ENCODE measurements at places on chromosomes 6 and 20.

DNA sequence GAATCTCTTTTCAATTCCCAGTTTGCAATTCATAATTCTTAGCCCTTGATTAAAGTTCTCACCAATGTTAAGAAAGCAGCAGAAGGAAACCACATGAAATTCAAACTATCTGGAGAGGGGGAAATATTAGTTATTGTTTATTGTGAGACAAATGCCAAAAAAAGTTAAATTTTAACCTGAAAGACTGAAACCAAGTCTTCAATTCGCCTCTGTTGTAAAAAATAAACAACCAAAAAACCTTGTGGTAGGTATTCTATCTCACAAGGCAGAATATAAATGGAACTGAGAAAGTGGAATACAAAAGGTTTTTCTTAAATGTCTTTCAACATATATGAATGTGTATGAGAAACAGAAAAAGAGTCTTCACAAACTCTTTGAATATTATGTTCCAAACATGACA is 24.8 kb downstream of the TMX4 start:
- no peak for DNase-seq

GRCh38 chr6:50030777-50031562 is 9.2 kb upstream of the DEFB110 start:
- DNase-seq, result no peak

DNA sequence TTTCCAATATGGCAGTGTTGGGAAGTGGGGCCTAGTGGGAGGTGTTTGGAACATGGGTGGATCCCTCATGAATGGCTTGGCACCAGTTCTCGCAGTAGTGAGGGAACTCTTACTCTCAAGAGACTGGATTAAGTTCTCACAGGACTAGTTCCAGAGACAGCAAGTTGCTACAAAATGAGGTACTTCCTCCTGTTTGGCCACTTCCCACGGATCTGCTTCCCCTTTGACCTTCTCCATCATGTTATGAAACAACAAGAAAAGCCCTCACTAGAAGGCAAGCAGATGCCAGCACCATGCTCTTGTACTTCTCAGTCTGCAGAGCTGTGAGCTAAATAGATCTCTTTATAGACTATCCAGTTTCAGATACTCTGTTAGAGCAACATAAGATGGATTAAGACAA is 3.1 kb downstream of the RSPH3 start:
- DNase-seq, result no peak

DNA sequence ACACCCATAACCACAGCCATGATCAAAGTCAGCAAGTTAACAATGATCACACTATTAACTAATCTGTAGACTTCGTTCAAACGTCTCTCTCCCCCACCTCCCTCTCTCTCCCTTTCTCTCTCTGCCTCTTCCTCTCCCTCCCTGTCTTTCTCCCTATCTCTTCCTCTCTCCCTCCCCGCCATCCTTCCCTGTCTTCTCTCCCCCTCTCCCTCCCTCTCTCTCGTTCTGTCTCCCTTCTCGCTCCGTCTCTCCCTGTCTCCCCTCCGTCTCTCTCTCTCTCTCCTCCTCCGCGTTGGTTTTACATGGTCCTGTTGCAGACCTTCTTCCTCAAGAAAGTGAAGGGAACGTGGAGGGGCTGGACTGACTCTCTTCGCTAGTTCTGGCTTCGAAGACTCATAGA is 308.9 kb upstream of the FOXQ1 start:
- DNase-seq, result no peak

DNA sequence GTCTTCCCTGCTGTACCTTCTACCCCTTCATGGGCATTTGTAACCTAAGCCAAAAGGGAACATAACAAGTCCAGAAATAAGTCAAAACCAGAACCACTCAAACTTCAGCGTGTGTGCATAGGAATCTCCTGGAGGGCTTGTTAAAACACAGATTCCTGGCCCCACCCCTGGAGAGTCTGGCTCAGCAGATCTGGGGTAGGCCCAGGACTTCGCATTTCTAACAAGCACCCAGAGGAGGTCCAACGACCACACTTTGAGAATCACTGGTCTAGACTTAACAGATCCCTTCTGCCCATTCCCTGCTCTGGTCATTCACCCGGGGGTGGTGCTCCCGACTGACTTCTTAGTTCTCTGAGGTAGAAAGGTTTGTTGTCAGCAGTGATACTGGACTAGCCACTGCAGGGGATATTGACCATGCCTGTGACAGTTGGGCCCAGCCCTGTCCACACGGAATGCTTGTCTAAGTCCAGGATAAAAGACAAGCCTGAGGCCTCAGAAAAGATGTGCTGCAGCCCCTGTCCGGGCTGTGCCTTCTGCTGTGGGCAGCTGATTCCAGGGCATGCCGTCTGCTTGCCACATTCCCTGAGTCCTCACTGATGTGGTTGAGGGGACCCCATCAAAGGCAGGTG is 68.6 kb downstream of the SYNJ2 start:
- no peak for DNase-seq

DNA sequence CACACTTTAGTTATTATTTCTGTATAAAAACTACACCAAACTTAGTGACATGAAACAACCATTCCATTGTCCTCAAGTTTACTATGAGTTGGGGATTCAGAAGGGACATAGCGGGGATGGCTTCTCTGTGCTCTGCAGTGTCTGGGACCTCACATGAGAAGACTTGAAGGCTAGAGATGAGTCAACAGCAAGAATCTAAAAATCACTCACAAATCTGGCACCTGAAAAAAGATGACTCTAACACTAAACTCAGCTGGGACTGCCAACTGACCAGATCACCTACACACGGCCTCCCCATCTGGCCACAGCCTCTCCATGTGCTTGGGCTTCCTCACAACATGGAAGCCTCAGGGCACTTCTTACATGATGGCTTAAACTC is 63.0 kb upstream of the EYA2 start:
- DNase-seq, result no peak

DNA sequence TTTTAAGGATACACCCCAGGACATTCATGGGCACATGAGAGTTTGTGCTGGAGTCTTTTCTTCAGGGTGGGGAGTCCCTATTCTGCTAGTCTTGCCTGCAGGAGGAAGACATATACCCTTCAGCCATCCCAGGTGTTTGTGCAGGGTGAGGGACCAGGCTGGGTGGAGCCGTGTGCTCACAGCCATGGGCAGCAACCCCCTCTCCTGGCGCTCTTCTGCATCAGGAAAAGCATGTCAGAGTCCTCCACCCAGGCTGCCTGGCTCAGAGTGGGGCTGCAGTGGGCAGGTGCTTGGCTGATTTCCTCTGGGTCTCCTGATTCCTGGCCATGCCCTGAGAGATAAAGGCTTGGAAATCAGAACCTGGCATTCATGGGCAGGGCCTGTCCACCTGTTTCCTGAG is 22.7 kb upstream of the MLN start:
- DNase-seq, result no peak

DNA sequence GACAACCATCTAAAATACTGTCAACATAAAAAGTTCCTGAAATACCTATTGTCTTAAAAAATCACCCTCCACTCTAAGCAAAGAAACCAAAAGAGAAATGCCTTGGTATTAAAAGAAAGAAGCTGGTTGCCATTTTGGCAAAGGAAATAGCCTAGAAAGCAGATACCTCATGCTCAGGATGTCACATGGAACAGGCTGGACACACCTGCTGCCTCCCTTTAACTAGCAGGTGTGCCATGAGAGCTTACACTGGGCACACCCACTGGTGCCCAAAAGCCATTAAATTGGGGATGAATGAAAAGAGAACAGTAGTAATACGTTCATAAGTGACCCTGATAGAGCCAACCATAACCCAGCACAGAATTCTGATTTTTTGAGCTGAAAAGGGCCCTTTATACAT is 1.5 kb downstream of the SLC23A2 start:
- no peak for DNase-seq

- DNase-seq, result no peak
Observed at GRCh38 chr6:87071683-87072082, 23.2 kb downstream of the CGA start.

- DNase-seq, result no peak
Observed at GRCh38 chr6:23183846-23184245, 614.5 kb downstream of the HDGFL1 start.

GRCh38 chr6:117592983-117593759 is 9.1 kb downstream of the GOPC start:
- DNase-seq, result no peak

- DNase-seq, result no peak
Observed at GRCh38 chr6:157061770-157062594, 261.3 kb downstream of the TMEM242 start.
